Activated naive CD8-positive, alpha-beta T cell treated with anti-CD3 and anti-CD28 coated beads, Interleukin-2, amount 10 ng/mL, durations not matched to agents 7 days and 5 days (primary cell): ENCODE measurements at places on chromosomes 7 and 10. TPM values are rescaled to one million over a fixed set of nuclear protein-coding genes. Genes with fewer than 3 reads are reported as not detected.
A peak's percentile ranks its signal among the peaks of the same experiment; 100 is the strongest.

Gene TMEM120A
- 25.5 TPM for total RNA-seq

- H3K27me3 ChIP-seq = no peaks in the 10 kb centered on the region
- no peaks in the 10 kb centered on the region for H3K36me3 ChIP-seq
- H3K4me1 ChIP-seq = peaks cover 4% of the 10 kb centered on the region
- no peak for DNase-seq
- H3K27ac ChIP-seq = no peak overlapping the region
- no peak overlapping the region for H3K4me3 ChIP-seq
Observed at GRCh38 chr7:151131224-151131591, 36.3 kb downstream of the GBX1 start.

DNA sequence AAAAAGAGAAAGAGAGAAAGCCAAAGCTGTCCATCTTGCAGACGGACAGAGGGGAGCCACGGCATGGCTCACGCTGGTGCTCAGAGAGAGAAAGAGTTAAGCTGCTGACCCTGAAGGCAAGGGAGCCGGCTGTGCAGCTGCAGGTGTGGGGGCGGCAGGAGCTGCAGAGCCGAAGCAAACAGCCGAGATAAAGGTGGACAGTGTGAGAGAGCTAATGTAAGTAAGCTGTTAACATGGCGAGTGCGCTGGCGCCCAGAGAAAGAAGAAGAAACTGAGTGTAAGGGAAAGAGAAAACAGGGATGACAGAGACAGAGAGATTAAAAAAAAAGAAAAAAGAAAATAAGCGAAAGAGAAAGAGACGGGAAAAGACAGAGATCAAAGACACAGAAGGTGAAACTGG, 18.2 kb downstream of the COL17A1 start:
- peaks cover 2% of the 10 kb centered on the region for H3K4me1 ChIP-seq
- no peaks in the 10 kb centered on the region for H3K36me3 ChIP-seq
- H3K27ac ChIP-seq = no peak overlapping the region
- peaks cover 8% of the 10 kb centered on the region for H3K27me3 ChIP-seq
- DNase-seq = no peak
- H3K4me3 ChIP-seq = no peak overlapping the region

DNA sequence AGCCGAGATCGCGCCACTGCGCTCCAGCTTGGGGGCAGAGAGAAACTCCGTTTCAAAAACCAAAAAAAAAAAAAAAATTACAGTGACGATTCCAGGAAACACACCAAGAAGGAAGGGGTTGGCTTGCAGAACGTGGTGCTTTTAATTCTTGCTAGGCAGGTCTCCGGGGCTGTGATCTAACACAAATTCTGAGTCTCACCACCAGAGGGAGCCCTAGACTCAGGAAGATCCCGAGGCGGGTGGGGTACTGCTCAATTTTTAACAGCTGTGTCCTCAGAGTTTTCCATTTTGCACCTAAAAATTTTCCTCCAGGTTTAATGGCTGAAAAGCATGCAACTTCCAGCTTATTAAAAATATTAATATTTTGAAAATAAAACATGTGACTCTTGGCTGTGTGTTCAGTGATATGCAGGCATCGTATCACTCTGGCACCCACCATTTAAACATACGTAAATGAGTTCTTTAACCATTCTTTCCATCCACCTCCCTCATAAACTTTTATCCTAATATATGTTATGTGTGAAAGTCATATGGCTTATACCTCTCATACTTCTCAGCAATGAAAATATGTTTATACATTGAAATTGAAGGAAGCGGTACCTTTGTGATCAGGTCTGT, 26.5 kb upstream of the NUB1 start:
- peaks cover 18% of the 10 kb centered on the region for H3K4me1 ChIP-seq
- DNase-seq = peak; percentile 60
- H3K4me3 ChIP-seq = peak overlapping the region; percentile 69
- peak overlapping the region; percentile 80 for H3K27ac ChIP-seq
- peaks cover 1% of the 10 kb centered on the region for H3K27me3 ChIP-seq

Gene PLXDC2
- 0.86 TPM for total RNA-seq

DNA sequence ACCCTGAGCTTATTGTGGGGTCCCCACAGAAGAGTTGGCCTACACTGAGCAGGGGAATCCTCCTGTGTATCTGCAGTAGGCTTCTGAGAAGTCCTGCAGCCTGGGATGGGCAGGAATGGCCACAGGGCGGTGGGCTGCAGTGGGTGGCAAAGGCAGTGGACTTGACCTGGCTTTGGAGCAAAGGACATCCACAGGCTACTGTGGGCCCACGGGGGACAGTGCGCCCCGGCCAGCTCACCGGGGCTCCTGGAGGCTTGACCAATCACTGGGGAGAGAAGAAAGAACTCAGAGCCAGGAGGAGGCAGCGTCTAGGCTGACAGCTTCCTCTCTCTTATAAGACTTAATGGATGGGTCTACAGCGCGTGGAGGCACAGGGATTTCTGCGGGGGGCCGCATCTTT, 488.8 kb upstream of the MGMT start:
- DNase-seq = no peak
- peaks cover 3% of the 10 kb centered on the region for H3K27me3 ChIP-seq
- no peaks in the 10 kb centered on the region for H3K36me3 ChIP-seq
- H3K4me3 ChIP-seq = no peak overlapping the region
- no peaks in the 10 kb centered on the region for H3K4me1 ChIP-seq

GRCh38 chr10:94098896-94099295, 105.2 kb downstream of the PLCE1 start:
- H3K27ac ChIP-seq = no peak overlapping the region
- H3K36me3 ChIP-seq = no peaks in the 10 kb centered on the region
- no peak overlapping the region for H3K4me3 ChIP-seq
- DNase-seq = no peak

Gene CLCN1
- 0.08 TPM for total RNA-seq

DNA sequence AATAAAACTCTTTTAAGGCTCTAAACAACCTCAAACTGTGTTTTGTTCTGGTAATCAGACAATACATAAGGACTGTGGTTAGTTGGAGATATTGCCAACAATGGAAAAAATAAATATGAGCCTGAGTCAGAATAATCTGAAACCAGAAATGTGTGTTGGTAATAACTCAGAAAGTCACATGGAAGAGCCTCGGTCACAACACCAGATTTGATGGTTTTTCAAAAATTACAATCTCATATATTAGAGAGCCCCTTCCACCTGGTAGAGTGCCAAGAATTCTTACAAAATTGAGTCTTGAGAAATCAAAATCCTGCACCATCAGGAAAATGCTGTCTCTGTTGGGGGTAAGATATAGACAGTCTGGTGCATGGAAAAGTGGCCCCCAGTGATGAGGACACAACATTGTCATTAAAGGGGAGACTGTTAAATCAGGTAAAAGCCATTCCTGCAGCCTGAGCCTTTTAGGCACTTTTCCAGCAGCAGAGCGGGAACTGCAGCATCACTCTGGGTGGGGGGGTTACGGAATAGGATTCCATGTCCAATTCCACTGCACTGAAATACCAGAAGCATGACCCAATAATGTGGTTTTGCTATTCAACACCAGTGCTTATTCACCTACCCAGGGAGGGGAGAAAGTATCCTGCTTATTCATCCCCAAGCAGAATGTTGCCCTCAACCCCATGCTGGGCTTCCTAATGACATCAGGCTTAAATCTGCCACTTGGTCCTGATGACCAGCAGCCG, 9.5 kb upstream of the ADAM12 start:
- DNase-seq = no peak
- H3K27ac ChIP-seq = no peak overlapping the region
- H3K4me3 ChIP-seq = no peak overlapping the region
- H3K27me3 ChIP-seq = peaks cover 2% of the 10 kb centered on the region
- no peaks in the 10 kb centered on the region for H3K36me3 ChIP-seq
- H3K4me1 ChIP-seq = no peaks in the 10 kb centered on the region

Gene BMPER
- total RNA-seq = not detected

Gene TET1
- total RNA-seq = 3.8 TPM

GRCh38 chr10:20745556-20746375, 151.3 kb downstream of the NEBL start:
- no peaks in the 10 kb centered on the region for H3K27me3 ChIP-seq
- H3K27ac ChIP-seq = no peak overlapping the region
- H3K36me3 ChIP-seq = no peaks in the 10 kb centered on the region
- H3K4me1 ChIP-seq = no peaks in the 10 kb centered on the region
- H3K4me3 ChIP-seq = no peak overlapping the region

- H3K27me3 ChIP-seq = no peaks in the 10 kb centered on the region
- H3K4me1 ChIP-seq = peaks cover 18% of the 10 kb centered on the region
- peak overlapping the region; percentile 37 for H3K27ac ChIP-seq
- H3K4me3 ChIP-seq = peak overlapping the region; percentile 2
- DNase-seq = no peak
Observed at GRCh38 chr10:21625623-21626229, 91.7 kb downstream of the MLLT10 start.

- H3K4me1 ChIP-seq = no peaks in the 10 kb centered on the region
- no peak overlapping the region for H3K27ac ChIP-seq
- peaks cover 5% of the 10 kb centered on the region for H3K27me3 ChIP-seq
- no peaks in the 10 kb centered on the region for H3K36me3 ChIP-seq
Observed at GRCh38 chr10:87000491-87000890, 19.6 kb upstream of the FAM25A start.
